ENCODE measurements at places on chromosomes 12 and 14.

GRCh38 chr12:75271576-75271975, 58.5 kb downstream of the CAPS2 start:
- DNase-seq = no peak

- DNase-seq = no peak
These were observed 44.6 kb downstream of the SFSWAP start for GRCh38 chr12:131755305-131756113.

DNA sequence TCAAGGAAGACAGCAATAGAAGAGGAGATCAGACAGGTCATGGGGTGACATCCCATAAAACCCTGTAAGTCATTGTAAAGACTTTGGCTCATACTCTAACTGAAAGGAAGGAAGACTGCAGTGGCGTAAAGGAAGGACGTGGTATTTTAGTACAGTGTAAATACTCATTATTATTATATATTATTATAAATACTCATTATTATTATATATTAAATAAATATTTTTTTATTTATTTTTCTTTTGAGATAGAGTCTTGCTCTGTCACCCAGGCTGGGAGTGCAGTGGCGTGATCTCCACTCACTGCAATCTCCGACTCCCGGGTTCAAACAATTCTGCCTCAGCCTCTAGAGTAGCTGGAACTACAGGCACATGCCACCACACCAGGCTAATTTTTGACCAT, 15.1 kb upstream of the LRP10 start:
- no peak for DNase-seq

DNA sequence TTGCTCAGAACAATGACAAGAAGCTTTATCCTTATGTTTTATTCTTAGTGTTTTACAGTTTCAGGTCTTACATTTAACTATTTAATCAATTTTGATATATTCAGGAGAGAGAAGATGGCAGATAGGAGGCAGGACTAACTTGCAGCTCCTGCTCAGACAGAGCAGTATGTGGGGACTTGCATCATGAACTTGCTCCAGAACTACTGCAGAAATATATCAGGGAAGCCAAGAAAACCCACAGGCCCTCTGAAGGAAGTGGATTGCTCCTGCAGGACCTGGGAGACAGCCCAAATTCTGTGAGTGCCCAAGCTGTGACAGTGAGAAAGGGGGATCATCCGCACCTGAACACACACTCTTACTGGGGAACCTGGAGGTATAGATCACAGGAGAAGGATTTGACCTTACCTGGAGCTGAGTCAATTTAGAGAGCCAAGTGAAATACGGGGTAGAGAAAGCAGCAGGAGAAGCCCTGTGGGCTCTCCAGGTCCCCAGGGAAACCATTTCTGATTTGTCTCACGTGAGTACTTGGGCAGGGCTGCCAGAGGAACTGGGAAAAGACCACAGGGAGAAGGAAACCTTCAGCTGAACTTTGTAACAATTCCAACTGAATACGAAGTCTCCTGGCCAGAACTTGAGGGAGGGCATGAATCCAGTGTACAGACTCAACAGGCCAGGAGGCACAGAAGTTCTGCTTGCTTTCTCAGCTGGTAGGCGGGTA, 28.9 kb upstream of the TSPAN8 start:
- no peak for DNase-seq

DNA sequence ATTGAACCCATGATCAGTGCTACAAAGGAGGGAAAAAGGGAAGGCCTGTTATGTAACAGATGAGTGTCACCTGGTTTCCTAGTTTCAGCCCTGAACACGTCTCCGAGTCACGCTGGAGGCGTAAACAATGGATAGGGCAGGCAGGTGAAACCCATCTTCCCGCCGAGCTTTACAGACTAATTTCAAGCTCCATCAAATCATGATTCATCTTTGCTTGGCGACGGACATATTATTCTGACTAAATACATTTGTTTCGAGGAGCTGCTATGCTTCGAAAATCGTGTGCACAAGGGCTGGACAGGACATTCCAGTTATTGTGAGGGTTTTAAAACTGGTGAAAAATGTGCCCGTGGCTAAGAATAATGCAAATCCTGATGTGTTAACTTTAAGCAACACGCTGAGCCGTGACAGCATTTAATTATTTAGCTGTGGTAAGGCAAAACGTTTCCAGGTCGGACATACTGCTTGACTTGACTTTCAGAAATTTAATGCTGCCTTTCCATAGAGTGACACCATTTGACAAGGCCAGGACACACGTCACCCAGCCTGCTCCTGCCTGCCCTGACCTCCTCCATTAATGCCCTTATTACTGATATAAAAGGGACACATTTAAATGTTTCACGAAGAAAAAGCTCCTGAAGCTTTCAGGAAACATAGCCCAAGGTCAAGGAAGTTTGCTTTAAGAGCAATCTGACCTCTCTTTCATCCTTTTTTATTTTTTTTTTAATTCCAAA, 1203.5 kb upstream of the TMEM132C start:
- no peak for DNase-seq

GRCh38 chr12:108950991-108951739, 69.7 kb downstream of the SVOP start:
- peak; percentile 55 for DNase-seq

- DNase-seq = no peak
These were observed 108.0 kb downstream of the LIN7A start for GRCh38 chr12:80829767-80830166.

DNA sequence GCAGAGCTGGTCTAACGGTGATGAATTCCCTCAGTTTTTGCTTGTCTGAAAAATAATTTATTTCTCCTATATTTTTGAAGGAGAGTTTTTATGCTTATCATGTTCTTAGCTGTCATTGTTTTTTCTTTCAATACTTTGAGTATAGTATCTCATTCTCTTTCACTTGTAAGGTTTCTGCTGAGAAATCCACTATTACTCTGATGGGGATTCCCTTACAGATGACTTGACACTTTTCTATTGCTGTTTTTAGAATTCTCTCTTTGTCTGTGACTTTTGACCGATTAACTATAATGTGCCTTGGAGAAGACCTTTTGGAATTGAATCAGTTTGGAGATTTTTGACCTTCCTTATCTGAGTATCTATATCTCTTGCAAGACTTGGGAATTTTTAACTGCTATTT, 139.6 kb downstream of the PRKD1 start:
- no peak for DNase-seq

- DNase-seq = peak; percentile 25
These were observed 2.9 kb upstream of the PTHLH start for GRCh38 chr12:27975222-27976136.

GRCh38 chr14:72826039-72826438, 67.9 kb downstream of the DPF3 start:
- DNase-seq = no peak

DNA sequence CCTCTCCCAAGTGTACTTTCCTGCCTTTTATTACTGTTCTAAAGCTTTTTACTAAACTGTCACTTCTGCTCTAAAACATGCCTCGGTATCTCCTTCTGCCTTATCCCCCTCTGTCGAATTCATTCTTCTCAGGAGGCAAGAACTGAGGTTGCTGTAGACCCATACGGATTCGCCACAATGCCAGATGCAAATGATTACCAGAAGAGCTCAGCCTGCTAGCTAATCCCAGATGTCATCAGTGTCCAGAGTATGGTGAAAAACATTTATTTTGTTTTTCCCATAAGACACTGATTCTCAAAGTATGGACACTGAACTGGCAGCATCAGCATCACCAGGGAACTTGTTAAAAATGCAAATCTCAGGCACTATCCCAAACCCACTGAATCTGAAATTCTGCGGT, 359.3 kb downstream of the TMTC2 start:
- DNase-seq = no peak

DNA sequence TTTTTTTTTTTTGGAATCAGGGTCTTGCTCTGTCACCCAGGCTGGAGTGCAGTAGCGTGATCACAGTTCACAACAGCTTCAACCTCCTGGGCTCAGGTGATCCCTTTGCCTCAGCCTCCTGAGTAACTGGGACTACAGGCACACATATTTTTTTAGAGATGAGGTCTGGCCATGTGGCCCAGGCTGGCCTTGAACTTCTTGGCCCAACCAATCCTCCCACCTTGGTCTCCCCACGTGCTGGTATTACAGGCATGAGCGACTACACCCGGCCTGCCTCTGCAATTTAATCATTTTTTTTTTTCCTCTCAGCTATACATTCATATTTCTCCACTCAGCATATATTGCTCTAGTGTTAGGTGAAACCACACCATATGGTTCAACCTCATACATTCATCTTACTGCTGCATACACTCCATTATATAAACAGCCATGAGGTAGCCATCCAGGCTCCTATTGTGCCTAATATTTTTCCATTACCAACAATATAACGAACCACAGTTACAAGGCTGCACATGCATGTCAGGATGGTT, 7.1 kb downstream of the STX2 start:
- DNase-seq = no peak

DNA sequence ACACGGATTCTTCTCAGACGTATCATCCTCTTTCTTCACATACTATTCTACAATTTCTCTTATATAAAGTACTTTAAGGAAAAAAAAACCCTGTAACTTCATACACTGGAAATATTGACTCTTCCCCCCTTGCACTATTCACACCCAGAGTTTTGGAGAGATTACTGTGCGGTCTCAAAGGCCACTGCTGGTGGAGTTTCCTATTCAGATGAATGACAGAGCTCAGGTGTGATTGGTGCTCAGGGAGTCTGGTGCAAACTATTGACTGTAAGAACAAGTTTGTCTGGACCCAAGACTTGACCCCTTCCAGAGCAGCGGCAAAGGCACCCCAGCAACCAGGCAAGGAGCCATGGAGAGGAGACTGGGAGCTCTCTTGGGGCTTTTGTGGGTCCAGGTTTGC, 187.5 kb upstream of the OR4E1 start:
- no peak for DNase-seq

GRCh38 chr14:73058922-73059673, 764 bp downstream of the RBM25 start:
- DNase-seq = no peak

DNA sequence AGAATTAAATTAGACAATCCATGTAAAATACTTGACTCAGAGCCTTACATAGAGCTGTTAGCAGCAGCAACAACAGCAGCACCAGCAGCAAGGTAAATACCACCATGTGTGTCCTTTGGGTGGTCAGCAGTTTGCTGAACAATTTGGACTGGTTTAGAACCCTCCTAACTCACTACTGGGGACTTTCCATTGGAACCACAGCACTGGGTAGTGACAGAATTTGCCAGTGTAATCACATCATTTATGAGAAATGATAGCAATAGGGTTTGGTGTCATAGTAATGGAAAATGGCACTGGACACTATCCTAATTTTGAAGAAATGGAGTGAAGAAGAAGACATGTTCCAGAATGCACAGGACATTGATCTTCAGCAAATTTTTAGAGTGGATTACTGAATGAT, 392.8 kb downstream of the RAD51B start:
- no peak for DNase-seq
